ENCODE measurements at places on chromosomes 5 and 9. TPM values are rescaled to one million over a fixed set of nuclear protein-coding genes. Genes with fewer than 3 reads are reported as not detected.

TAL2 gene
- total RNA-seq = 4.1 TPM

GM2A gene
- total RNA-seq = 47.6 TPM

RPL37 gene
- 1,276 TPM for total RNA-seq

URM1 gene
- 53.3 TPM for total RNA-seq

GRCh38 chr9:80797831-80798688 lies 891.3 kb downstream of the TLE1 start:
- peak overlapping the region; percentile 94 for H3K27ac ChIP-seq
- H3K4me3 ChIP-seq = no peak overlapping the region
- no peak for DNase-seq

Data from endodermal cell (in vitro differentiated cells).